ENCODE measurements at places on chromosomes 7 and 10. TPM values are rescaled to one million over a fixed set of nuclear protein-coding genes. Genes with fewer than 3 reads are reported as not detected.
A peak's percentile ranks its signal among the peaks of the same experiment; 100 is the strongest.

CCDC7 gene
- 18.0 TPM for total RNA-seq

DNA sequence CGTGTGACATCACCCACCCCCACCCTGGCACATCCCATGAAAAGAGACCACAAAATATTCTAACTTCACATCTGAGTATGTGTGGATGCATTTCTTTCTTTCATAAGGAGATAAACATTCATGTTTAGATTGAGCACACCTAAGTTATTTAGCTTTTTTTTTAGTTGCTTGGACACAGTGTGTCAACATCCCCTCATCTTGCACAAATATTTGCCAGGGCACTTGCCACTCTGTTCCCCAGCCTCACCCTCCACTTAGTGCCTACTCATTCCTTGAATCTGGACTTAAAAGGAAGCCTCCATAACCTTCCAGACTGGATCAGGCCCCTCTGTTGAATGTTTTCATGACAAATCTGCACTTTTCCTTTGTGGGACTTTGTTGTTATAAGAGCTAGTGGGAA lies 338.9 kb upstream of the IGFBP3 start:
- H3K27ac ChIP-seq = no peak overlapping the region
- H3K4me1 ChIP-seq = peaks cover 2% of the 10 kb centered on the region
- H3K27me3 ChIP-seq = no peaks in the 10 kb centered on the region

ARHGAP22 gene
- 21.3 TPM for total RNA-seq

DNA sequence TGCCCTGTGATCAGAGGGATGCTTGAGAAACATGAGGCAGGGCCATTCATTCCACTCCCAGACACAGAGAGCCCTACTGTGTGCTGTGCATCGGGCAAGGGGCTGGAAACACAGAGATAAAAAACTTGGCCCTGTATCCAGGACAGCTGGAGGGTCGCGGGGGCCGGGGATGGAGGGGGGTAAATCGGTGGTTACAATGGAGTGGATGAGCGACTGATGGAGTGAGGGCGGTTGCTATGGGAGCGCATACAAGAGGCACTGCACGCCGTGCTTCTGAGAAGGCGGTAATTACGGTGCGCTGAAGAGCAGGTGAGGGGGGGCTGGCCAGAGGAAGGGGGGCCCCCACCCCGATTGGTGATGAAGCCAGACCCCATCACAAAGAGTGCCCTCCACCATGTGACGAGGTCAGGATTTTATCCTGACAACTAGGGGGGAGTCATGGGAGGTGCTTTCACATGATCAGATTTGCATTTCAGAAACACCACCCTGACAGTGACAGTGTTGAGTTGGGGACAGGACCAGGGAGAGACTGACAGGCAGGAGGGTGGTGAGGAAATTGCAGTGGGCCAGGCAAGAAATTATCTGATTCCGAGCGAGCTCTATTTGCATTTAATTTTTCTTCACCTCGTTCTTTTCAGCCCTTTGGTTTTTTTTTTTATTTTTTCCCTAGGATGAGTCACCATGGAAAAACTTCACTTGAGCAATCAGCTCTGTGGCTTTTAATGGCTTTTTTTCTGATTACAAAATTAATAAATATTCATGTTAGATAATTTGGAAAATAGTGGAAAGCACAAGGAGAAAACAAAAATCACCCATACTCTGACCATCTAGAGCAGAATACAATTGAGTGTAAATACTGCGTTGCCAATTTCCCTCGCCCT lies 7.8 kb downstream of the CPA5 start:
- H3K36me3 ChIP-seq = no peaks in the 10 kb centered on the region
- H3K27me3 ChIP-seq = no peaks in the 10 kb centered on the region
- no peak overlapping the region for H3K4me3 ChIP-seq
- H3K27ac ChIP-seq = peak overlapping the region; percentile 81
- DNase-seq = peak; percentile 86

DNA sequence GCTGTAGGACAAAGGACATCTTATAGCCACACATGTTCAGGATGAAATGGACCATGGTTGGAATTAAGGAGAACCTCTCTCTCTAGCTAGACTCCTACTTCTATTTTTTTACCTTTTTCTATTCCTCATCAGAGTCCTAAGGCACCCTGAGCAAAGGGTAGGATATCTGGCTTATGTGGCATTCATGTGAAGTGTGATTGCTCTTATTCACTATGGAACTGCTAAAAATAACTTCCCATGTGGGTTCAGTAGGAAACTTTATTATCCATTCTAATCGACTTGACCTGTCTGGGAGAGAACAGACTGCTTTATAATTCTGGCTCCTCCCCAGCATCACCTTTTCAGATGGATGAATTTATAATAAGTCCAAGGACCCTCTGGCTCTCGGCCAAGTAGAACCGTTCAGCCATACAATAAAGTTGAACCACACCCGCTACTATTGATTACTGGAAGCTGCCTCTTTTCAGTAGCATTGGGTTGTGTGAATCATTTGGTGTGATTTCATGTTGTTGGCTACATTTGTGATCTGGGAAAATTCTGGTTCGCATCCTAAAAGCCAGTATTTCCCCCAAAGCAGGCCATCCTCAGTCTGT lies 117.5 kb downstream of the NRF1 start:
- no peaks in the 10 kb centered on the region for H3K4me1 ChIP-seq
- no peak overlapping the region for H3K4me3 ChIP-seq
- H3K27me3 ChIP-seq = no peaks in the 10 kb centered on the region
- no peak for DNase-seq
- H3K27ac ChIP-seq = no peak overlapping the region
- H3K36me3 ChIP-seq = peaks cover 2% of the 10 kb centered on the region

GRCh38 chr10:128361487-128361886 lies 235.3 kb upstream of the MKI67 start:
- no peaks in the 10 kb centered on the region for H3K4me1 ChIP-seq
- H3K27me3 ChIP-seq = no peaks in the 10 kb centered on the region
- H3K27ac ChIP-seq = no peak overlapping the region

MMD2 gene
- not detected for total RNA-seq

DNA sequence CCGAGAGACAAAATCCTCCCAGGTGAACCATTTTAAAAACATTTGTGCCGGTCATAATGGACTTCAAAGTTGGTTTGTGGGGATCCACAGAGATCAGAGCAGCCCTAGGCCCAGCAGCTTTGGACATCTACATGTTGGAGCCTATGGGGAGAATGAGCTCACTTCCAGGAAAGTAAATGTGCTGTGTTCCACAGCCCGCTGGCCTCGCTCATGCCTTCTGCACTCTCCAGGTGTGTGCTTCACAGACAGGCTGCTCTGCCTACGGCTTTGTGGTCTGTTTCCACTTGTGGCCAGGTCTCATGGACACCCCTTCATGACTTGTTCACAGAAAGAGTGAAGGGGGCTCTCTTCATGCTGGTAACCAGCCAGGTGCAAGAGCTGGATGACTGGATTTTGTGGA lies 141.6 kb downstream of the ADARB2 start:
- H3K27ac ChIP-seq = no peak overlapping the region
- no peaks in the 10 kb centered on the region for H3K27me3 ChIP-seq

MTERF1 gene
- total RNA-seq = 9.8 TPM
